CD4-positive, alpha-beta T cell treated with Interleukin-4 for 1 hour (primary cell): ENCODE measurements at places on chromosomes 11 and 22.

DNA sequence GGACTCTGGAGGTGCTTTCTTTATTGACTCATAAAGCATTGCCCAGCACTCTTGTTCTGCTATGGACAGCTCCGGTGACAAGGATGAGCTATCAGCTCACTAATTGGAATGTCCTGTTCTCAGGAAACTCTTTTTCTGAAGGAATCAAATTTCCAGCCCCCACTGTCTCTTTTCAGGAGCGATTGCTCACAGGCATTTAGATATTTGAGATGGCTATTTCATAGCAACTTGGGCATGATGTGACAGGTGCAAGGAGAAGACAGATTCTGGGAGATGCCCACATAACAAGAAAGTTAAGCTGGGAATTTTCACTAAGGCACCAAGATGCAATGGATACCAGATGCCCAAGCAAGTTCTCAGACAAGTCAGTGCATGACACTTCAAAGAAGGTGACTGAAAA lies 123.4 kb upstream of the CSNK2A3 start:
- no peak for DNase-seq

DNA sequence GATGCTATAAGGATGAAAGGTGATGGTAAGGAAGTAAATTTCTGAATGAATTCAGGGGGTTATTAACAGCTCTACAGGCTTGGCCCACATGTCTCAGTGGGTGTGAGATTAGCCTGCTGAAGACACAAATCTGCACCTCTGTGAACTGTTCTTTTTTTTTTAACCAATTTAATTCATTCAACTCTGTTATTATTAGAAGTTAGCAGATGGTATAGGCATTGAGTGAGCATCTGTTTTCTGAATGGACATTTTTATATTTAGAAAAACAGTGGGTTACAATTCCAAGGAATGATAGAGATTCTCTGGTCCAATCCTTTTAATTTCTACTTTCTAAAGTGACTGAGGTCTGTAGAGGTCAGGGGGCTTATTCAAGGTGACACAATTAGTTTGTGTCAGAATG lies 122.0 kb upstream of the SORL1-AS1 start:
- no peak for DNase-seq

DNA sequence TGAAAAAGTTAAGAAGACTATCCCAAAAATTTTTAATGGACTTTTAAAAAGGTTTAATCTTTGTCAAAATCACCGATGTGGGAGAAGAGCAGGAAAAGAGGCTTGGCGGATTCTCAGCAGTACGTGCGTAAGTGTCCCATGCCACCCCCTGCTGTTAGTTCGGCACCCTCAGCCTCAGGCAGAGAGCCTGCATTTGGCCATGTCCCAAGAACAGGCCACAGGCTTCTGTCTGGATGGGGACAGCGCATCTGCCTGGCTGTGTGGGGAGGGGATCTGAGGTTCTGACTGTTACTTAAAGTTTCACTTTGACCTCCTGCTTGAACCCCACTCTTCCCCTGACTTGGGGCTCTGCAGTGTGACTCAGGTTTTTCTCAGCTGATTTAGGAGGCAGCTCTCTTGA lies 35.3 kb downstream of the EXT2 start:
- no peak for DNase-seq

- DNase-seq: no peak
These were observed 4.3 kb downstream of the DDX6 start for GRCh38 chr11:118786657-118787056.

GRCh38 chr11:134753771-134754520 lies 341.9 kb upstream of the B3GAT1 start:
- DNase-seq: no peak

- DNase-seq: no peak
These were observed 4.7 kb downstream of the API5 start for GRCh38 chr11:43316451-43316850.

- DNase-seq: no peak
These were observed 17.0 kb upstream of the KCNJ11 start for GRCh38 chr11:17405232-17406005.

DNA sequence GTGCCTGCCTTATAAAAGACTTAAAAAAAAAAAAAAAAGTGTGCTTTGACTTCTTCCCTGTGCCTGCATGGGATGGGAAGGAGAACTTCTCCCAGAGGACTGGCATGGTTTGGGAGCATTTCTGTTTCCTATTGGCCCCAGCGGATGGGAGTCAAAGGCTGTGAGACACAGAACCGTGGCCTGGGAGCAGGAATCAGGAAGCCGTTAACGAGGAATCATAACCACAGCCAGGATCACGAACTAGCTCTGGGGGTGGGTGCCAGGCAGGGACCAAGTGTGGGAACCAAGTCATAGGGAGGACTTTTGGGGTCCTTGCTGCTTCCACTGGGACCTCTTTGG lies 526 bp downstream of the C1QTNF6 start:
- DNase-seq: no peak
